IPS-NIHi11 (cell line): ENCODE measurements at places on chromosomes 16 and 17.

GRCh38 chr17:60077226-60077625, 1.5 kb downstream of the HEATR6 start:
- DNase-seq: no peak

- peak; percentile 54 for DNase-seq
Observed at GRCh38 chr16:71479420-71479819, 9.7 kb downstream of the ZNF19 start.

GRCh38 chr16:2473999-2474876, 689 bp upstream of the TBC1D24 start:
- peak; percentile 66 for DNase-seq

GRCh38 chr17:73107191-73107590, 14.7 kb upstream of the SLC39A11 start:
- DNase-seq: no peak

DNA sequence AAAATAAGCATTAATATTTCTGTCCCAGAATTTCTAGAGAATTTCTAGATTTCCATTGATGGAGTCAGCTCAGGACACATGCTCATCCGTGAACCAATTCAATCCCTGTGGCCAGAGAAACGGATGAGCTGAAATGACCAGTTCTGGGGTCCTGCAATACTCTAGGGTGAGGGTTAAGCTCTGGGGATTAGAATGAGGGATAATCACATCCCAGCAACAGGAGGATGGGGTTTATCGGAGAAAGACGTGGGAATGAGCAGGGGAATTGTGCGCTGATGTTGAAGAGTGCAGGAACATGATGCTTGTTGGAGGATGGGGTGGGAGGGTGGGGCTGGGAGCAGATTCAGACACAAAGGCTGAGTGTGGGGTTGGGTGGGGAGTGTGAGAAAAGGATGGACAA, 64.1 kb downstream of the SLC5A11 start:
- no peak for DNase-seq

DNA sequence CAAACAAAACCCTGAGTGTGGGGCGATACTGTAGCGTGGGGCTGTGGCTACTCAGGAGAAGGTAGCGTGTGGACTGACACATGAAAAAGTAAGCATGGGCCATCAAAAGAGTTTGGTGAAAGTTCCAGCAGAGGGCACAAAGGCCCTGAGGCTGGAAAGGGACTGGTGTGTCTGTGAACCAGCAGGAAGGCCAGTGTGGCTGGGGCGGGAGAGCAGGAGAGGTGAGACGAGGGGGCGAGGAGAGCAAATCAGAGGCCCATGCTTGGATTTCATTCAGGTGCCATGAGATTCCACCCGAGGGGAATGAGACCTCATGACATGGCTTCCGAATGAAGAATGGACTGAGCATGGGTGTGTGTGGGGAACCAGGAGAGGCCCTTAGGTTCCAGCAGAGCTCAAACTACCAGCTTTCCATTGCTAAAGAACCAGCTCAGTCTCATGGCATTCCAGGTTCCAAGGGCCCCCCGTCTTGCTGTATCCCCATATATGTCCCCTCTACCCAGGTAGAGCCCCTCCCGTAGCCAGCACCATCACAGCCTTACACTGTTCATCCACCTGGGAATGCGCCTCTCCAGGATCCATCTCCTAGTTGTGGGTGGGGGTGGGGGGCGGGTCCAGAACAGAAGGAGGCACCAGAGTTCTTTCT, 31.1 kb downstream of the TRPV2 start:
- DNase-seq: peak; percentile 40

GRCh38 chr16:59173408-59173831, 439.3 kb upstream of the GOT2 start:
- DNase-seq: no peak

DNA sequence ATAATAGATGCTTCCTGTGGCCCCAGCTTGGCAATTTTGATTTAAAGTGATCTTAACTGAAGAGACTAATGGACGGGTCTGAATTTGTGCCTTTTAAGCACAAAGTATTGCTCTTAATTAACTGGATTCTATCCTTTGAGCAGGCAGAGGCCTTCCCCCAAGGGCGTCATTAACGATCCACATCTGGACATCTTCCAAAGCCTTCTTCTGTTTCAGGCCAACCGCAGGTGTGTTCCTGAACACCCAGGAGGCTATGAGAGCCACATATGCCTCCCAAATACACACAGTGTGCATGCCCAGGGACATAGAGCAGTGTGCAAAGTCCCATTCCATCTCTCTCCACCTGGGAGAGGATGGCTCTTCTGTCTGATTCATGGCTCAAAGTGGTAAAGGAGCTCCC, 42.3 kb downstream of the MAPT start:
- no peak for DNase-seq

DNA sequence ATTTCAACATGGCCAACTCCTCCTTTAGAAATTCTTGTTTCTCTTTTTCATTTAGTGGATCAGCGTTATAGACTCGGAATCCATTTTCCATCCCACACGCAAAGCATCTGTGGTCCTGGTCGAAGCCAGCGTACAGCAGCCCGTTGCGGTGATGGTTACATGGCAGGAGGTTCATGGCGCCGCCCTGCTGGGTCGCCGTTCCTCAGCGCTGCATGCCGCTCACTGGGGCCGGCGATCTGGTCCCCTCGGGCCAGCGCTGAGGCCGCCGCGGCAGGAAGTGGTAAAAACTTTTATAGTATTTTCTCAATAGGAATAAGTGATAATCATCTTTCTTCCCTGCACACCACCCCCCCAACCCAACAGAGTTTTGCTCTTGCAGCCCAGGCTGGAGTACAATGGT, 29.9 kb upstream of the RHOT1 start:
- DNase-seq: no peak

DNA sequence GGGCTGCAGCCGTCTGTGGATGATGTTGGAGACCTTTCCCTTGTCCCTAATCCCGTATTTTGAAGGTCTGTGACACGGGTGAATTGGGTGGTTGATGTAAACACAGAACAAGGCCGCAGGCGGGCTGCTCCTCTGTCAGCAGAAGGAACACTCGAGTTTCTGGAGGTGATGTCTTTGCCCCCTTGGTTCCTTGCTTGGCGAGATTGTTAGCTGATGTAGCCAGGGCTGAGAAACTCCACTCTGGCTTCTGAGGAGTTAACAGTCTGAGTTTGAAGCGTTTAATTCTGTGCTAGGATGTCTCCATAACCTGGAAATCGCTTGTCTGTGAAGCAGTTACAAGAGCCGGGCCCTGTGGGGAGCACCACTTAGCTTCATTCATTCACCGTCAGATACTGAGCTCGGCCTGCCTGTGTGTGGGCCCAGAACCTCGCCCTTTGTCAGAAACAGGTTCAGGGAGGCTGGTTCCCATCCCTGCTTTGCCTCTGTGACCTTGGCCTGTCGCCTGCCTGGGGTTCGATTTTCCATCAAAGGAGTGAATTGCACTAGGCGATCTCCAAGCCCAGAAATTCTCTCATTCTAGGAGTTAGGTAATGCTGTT, 1.3 kb downstream of the MAPK8IP3 start:
- peak; percentile 26 for DNase-seq

DNA sequence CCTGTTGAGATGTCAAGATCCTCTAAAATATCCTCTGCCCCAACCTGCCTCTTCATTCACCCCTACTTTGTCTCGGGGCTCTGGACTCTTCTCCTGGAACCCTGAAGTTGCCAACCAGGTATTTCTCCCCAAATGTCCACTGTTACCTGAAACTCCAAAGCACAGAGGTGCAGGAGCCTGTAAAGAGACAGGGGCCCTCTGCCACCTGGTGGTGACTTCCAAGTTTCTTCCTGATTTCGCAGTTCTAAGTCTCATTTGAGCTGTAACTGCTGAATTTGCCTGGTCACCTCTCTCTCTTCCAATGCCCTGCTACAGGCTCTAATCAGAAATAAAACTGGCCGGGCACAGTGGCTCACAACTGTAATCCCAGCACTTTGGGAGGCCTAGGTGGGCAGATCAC, 77.1 kb upstream of the RCVRN start:
- peak; percentile 67 for DNase-seq

GRCh38 chr17:51703361-51704341, 443.3 kb downstream of the UTP18 start:
- DNase-seq: no peak

GRCh38 chr16:68844211-68844564, 857 bp downstream of the TANGO6 start:
- no peak for DNase-seq

DNA sequence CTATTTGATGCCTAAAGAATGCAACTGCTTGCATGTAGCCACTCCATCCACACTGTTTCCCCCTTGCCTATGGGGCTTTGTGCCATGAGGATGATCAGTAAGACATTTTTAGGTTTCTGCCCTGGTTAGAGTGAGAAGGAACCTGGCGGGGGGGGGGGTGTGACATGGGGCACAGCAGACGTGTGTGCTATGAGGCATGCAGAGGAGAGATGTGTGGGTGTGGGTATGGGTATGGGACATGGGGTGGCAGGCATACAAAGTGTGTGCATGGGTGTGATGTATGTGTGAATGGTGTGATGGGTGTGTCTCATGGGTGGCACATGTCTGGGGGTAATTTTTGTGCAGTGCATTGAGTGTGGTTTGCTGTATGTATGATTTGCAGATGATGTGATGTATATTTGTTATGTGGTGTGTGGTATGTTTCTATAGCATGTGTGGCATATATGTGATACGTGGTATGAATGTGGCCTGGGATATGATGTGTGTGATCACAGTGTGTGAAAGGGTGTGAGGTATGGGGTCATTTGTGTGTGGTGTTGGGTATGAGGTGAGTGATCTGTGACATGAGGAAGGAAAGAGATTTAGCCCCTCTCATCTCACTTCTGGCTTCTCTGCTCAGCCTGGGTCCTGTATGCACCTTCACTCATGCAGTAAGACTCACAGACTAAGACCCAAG, 14.9 kb downstream of the CCDC182 start:
- no peak for DNase-seq

- DNase-seq: no peak
Observed at GRCh38 chr16:83200005-83200779, 573.4 kb downstream of the CDH13 start.

GRCh38 chr16:54253118-54253517, 33.5 kb downstream of the IRX3 start:
- no peak for DNase-seq

- DNase-seq: no peak
Observed at GRCh38 chr17:75742337-75742736, 21.1 kb downstream of the ITGB4 start.

- DNase-seq: no peak
Observed at GRCh38 chr17:60887614-60888028, 210.0 kb downstream of the BCAS3 start.

DNA sequence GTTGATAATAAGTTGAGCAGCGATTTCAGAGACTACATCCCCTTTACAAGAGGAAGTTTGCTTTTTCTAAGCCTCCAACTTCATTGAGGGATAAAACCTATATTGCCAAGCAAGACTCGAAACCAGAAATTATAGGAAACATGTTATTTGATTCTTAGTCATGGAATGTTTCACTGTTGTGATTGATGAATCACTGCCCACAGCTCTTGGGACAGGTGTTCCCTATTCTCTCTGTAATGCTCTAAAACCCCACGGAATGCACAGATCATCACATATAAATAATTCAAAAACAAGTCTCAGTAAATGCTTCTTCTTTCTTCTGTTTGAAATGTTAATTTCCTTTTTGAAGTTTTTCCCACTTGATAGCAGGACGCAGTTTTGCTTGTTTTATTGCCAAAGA, 809.5 kb upstream of the GOT2 start:
- DNase-seq: no peak

GRCh38 chr17:79109584-79109983, 35.0 kb downstream of the ENGASE start:
- DNase-seq: peak; percentile 84

GRCh38 chr16:68328151-68328859, 17.5 kb downstream of the PRMT7 start:
- DNase-seq: peak; percentile 93

DNA sequence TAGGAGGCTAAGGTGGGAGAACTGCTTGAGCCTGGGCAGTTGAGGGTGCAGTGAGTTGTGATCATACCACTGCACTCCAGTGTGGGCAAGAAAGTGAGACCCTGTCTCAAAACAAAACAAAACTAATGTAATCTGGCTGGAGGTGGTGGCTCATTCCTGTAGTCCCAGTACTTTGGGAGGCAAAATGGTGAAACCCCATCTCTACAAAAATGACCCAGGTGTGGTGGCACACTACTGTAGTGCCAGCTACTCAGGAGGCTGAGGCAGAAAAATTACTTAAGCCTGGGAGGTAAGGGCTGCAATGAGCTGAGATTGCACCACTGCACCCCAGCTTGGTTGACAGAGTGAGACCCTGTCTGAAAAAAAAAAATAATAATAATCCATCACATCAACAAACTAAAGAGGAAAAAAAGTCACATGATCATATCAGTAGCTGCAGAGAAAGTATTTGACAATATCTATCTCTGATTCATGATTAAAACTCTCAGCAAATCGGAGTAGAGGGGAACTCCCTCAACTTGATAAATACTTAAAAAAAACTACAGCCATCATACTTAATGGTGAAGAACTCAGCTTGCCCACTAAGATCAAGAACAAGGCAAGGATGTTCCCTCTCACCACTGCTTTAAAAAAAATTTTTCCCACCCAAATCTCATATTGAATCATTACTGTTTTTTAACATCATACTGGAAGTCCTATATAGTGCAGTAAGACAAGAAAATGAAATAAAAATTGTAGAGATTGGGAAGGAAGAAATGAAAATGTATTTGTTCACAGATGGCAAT, 31.0 kb downstream of the DHRS7B start:
- no peak for DNase-seq

DNA sequence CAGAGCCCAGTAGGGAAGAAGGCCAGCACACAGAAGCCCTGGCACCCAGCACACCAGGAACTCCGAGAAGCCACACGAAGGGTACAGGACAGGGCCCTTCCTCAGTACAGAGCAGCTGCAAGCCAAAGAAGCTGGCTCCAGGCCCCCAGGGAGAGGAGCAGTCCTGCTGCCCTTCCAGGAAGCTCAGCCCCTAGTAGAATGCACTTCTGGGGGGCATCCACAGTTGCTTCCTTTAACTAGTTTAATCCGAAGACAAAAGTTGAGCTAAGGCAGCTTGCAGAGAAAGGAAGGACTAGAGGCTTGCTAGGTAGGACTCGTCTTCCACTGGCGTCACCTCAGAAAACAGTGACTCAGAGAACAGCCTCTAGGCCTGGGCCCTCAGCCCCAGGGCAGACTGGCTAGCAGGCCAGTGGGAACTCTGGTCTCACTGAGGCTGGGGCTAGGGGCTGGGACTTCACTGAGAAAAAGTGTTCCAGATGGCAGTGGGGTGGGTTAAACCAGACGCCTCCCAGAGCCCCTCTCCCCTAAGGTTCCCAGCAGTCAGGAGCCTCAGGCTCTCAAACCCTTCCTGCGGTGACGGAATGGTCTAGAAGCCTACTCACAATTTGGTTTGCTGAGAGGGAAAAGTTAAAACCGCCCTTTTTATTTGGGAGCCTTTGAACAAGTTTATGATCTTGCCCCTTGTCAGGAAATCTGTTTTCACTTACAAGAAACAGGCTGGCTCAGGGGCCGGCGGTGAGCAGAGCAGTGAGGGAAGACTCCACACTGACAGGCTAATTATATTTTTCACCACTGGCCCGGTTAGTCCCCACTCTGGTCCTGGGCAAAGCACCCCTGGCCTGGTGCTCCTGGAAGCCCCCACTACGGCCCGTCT, 41.4 kb downstream of the ACTG1 start:
- no peak for DNase-seq

GRCh38 chr17:58421711-58422110, 4.4 kb upstream of the RNF43 start:
- no peak for DNase-seq
